CD4-positive, alpha-beta T cell (primary cell): ENCODE measurements at places on chromosomes 6 and 20.
A peak's percentile ranks its signal among the peaks of the same experiment; 100 is the strongest.

DNA sequence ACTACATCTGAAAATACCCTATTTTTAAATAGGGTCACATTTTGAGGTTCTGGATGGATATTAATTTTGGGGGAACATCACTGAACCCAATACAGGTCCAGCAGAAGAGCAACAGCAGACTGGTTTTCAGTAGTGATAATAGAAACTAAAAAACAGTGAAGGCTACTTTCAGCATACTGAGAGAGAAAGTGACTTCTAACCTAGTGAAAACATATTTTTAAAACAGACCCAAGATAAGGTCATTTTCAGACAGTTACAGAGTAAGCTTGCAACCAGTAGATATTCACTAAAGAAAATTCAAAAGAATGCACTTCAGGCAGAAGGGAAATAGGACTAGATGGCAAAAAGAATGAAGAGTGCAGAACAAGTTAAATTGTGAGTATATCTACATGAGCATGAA is 42.0 kb upstream of the TMEM244 start:
- no peak overlapping the region for H3K27ac ChIP-seq
- DNase-seq: no peak
- no peaks in the 10 kb centered on the region for H3K4me1 ChIP-seq
- no peaks in the 10 kb centered on the region for H3K36me3 ChIP-seq
- H3K4me3 ChIP-seq: no peak overlapping the region
- H3K27me3 ChIP-seq: no peaks in the 10 kb centered on the region

DNA sequence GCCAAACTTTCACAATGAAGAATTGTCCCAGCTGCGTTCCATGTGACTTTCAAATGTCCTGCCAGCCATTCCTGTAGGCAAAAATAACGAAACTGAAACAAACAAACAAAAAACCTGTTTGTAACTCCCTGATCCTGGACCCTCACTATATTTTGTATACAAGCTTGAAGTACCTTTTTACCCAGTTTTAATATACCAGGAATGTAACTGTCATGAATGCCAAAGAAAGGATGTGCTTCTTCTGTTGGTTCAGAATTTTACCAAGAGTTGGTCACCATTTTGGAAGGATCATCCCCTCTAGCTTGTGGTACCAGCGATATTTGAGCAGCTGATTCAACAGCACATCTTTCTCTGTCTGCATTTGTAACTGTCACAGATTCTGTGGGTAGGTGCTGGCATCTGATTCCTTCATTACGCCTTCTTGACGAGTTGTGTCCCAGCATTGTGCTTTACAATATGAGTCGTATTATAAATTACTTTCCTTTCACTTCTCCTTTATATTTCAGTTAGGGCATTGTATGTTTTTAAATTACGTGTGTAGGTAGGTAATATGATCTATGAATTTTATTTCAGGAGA is 93.9 kb downstream of the DLGAP4 start:
- no peak overlapping the region for H3K4me3 ChIP-seq
- no peaks in the 10 kb centered on the region for H3K4me1 ChIP-seq
- no peak overlapping the region for H3K27ac ChIP-seq
- H3K36me3 ChIP-seq: no peaks in the 10 kb centered on the region
- DNase-seq: no peak
- peaks cover 22% of the 10 kb centered on the region for H3K27me3 ChIP-seq

- no peaks in the 10 kb centered on the region for H3K36me3 ChIP-seq
- H3K4me1 ChIP-seq: no peaks in the 10 kb centered on the region
- H3K27me3 ChIP-seq: no peaks in the 10 kb centered on the region
Measured at GRCh38 chr20:13694420-13695150, 55.9 kb upstream of the TASP1 start.

DNA sequence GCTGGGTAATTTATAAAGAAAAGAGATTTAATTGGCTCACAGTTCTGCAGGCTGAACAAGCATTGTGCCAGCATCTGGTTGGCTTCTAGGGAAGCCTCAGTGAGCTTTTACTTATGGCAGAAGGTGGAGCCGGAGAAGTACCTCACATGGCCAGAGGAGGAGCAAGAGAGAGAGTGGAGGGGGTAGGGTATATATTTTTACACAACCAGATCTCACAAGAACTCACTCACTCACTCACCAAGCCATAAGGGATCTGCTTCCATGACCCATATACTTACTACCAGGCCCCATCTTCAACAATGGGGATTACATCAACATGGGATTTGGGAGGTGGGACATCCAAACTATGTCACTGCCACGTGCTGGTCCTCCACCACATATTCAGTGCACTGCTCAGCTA is 152.6 kb upstream of the PRND start:
- no peak overlapping the region for H3K27ac ChIP-seq
- H3K27me3 ChIP-seq: peaks cover 14% of the 10 kb centered on the region
- no peak for DNase-seq
- H3K4me3 ChIP-seq: no peak overlapping the region

GRCh38 chr20:38121741-38122140 is 43.3 kb downstream of the TGM2 start:
- no peak overlapping the region for H3K4me3 ChIP-seq
- H3K27ac ChIP-seq: no peak overlapping the region
- DNase-seq: no peak
- no peaks in the 10 kb centered on the region for H3K27me3 ChIP-seq
- no peaks in the 10 kb centered on the region for H3K36me3 ChIP-seq

- H3K27me3 ChIP-seq: no peaks in the 10 kb centered on the region
- no peak overlapping the region for H3K27ac ChIP-seq
- peaks cover 8% of the 10 kb centered on the region for H3K4me1 ChIP-seq
- peaks cover 6% of the 10 kb centered on the region for H3K36me3 ChIP-seq
Measured at GRCh38 chr6:41700463-41701347, 34.7 kb downstream of the TFEB start.

- no peaks in the 10 kb centered on the region for H3K36me3 ChIP-seq
- H3K4me3 ChIP-seq: no peak overlapping the region
- H3K4me1 ChIP-seq: no peaks in the 10 kb centered on the region
- H3K27me3 ChIP-seq: peaks cover 2% of the 10 kb centered on the region
Measured at GRCh38 chr6:132330759-132331158, 70.5 kb downstream of the MOXD1 start.

GRCh38 chr6:131795366-131795765 is 12.5 kb upstream of the ENPP1 start:
- H3K36me3 ChIP-seq: no peaks in the 10 kb centered on the region
- H3K4me3 ChIP-seq: no peak overlapping the region
- DNase-seq: no peak
- H3K27ac ChIP-seq: no peak overlapping the region
- H3K27me3 ChIP-seq: peaks cover 4% of the 10 kb centered on the region

GRCh38 chr6:150535151-150535804 is 64.4 kb upstream of the PLEKHG1 start:
- H3K36me3 ChIP-seq: no peaks in the 10 kb centered on the region
- no peaks in the 10 kb centered on the region for H3K4me1 ChIP-seq
- H3K27ac ChIP-seq: no peak overlapping the region
- H3K27me3 ChIP-seq: no peaks in the 10 kb centered on the region
- no peak overlapping the region for H3K4me3 ChIP-seq

- no peaks in the 10 kb centered on the region for H3K36me3 ChIP-seq
- DNase-seq: no peak
- no peaks in the 10 kb centered on the region for H3K4me1 ChIP-seq
- no peak overlapping the region for H3K4me3 ChIP-seq
- no peaks in the 10 kb centered on the region for H3K27me3 ChIP-seq
Measured at GRCh38 chr6:115064680-115065079, 721.9 kb upstream of the HS3ST5 start.

DNA sequence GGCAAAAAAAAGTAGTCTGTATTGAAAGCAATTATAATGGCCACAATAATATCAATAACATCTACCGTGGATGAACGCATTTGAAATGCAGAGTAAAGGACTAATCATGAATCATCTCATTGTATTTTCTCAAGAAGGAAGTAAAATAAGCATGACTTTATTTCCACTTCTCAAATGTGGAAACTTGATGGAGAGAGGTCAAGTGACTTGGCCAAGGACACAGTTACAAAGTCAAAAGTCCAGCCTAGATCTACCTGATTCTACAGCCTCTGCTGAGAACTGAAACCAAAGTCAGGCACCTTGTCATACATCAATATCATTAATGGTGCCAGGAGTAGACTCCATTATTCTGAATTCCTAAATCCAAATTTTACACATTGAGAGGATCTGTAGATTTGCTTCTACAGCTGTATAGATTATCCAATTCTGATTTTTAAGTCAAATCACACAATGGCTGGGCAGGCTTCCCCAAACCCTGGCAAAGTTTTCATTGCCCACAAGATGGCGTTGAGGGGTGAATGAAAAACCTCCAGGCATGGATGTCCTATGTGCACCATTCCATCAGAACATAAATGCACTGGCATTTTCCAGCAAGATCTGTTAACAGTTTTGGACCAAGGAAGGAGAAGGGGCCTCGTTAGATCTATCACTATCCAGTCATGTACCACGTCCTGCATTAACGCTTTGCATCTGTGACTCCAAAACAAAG is 423.1 kb downstream of the MAFB start:
- no peaks in the 10 kb centered on the region for H3K4me1 ChIP-seq
- H3K27me3 ChIP-seq: no peaks in the 10 kb centered on the region
- H3K27ac ChIP-seq: no peak overlapping the region
- DNase-seq: no peak

DNA sequence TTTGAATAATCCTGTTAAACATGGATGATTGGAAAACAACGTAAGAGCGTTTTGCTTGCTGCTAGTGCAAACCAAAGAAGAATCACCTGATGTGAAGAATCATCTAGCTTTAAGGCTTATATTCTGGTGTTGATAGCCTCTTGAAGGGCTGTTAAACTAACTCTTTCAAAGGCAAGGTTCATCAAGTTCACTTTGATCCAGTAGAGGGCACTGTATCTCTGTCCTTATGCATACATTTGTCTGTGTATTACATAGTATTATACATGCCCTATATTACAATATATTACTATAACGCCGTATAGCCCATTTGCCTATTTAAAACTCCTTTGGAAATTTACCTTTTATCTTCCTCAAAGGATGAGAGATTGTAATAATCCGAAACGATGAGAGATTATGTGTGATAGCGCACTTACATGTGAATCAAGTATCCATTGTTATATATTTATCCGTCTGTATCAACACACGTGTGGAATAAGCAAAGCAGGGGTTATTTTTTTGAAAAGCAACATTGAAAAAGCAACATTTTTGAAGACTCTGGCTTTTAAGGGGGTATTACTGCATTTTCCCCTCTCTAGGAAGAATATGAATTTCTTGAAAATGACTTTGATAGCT is 50.8 kb upstream of the NRN1 start:
- H3K4me3 ChIP-seq: no peak overlapping the region
- H3K4me1 ChIP-seq: no peaks in the 10 kb centered on the region
- H3K27ac ChIP-seq: no peak overlapping the region
- H3K36me3 ChIP-seq: no peaks in the 10 kb centered on the region

GRCh38 chr20:35615667-35616464 is at the start of gene SPAG4:
Gene SPAG4, plus strand, starts transcription at chr20:35615829. Its CDS starts 175 bp downstream, at chr20:35616004.
- DNase-seq: peak; percentile 100
- no peaks in the 10 kb centered on the region for H3K27me3 ChIP-seq
- peak within 1 kb of the TSS; percentile 97 for H3K27ac ChIP-seq
- H3K4me3 ChIP-seq: peak within 1 kb of the TSS; percentile 67
- H3K36me3 ChIP-seq: no peaks in the 10 kb centered on the region

DNA sequence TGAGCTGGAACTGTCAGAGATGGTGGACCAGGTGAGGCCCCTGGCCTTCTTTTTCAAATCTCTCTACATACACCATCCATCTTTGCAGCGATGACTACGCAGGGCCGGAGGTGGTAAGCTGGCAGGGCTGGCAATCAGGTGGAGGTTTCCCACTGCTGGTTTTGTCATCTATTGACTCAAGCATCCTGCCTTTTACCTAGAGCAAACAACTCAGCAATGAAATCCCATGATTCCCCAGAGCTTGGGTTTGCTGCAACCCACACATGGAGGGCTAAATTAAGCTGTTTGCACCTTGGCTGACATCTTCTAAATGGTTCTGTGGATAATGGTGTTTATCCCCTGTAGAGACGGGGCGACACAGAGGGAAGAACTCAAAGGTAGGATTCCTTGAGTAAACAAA is 170.2 kb downstream of the SCP2D1 start:
- no peaks in the 10 kb centered on the region for H3K27me3 ChIP-seq
- no peak overlapping the region for H3K4me3 ChIP-seq
- no peaks in the 10 kb centered on the region for H3K36me3 ChIP-seq
- H3K4me1 ChIP-seq: no peaks in the 10 kb centered on the region
- H3K27ac ChIP-seq: no peak overlapping the region

DNA sequence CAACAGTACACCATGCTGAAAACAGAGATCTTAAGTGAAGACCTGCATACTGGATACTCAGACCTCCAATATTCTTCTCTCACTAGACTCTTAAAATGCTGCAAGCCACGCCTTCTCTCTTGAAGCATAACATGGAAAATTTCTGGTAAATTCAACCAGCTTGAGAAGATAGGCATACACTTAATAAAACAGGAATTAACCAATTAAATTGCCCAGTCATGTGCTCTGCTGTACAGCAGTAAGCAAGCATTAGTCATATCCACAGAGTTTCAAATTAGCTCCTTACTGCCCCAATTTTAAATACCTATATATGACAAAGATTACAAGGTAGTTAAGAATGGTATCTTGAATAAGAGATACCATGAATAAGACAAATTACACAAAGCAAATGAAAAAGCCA is 53.8 kb downstream of the C6orf58 start:
- H3K4me3 ChIP-seq: no peak overlapping the region
- no peaks in the 10 kb centered on the region for H3K36me3 ChIP-seq
- no peak overlapping the region for H3K27ac ChIP-seq
- H3K27me3 ChIP-seq: no peaks in the 10 kb centered on the region
- no peak for DNase-seq

- H3K4me1 ChIP-seq: peaks cover 4% of the 10 kb centered on the region
- no peaks in the 10 kb centered on the region for H3K27me3 ChIP-seq
- H3K27ac ChIP-seq: no peak overlapping the region
- no peak for DNase-seq
- H3K4me3 ChIP-seq: no peak overlapping the region
Measured at GRCh38 chr6:26295691-26296555, 69.1 kb upstream of the BTN3A2 start.

DNA sequence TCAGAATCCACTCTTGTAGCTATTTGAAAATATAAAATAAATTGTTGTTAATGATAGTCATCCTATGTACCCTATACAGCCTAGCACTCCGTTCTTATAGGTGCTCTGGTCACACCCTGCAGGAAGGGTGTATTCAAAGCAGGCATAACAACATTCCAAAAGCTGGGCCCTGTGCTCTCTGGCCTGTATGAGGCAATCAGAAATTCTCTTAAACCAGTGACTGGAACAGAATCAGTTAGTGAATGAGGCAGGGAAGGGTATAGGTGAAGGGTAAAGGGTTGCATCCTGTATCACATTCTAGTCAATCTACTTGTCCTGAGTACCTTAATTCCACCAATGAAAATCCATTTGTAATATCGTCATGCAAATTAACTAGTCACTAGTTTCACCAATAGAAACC is 154.5 kb upstream of the ZNF217 start:
- no peaks in the 10 kb centered on the region for H3K27me3 ChIP-seq
- H3K27ac ChIP-seq: no peak overlapping the region
- H3K4me3 ChIP-seq: no peak overlapping the region
- H3K4me1 ChIP-seq: peaks cover 34% of the 10 kb centered on the region
- H3K36me3 ChIP-seq: no peaks in the 10 kb centered on the region

GRCh38 chr6:108966855-108967755 is 118.9 kb downstream of the ARMC2 start:
- no peak overlapping the region for H3K27ac ChIP-seq
- H3K36me3 ChIP-seq: no peaks in the 10 kb centered on the region
- H3K27me3 ChIP-seq: no peaks in the 10 kb centered on the region
- no peak overlapping the region for H3K4me3 ChIP-seq
- DNase-seq: no peak
- peaks cover 12% of the 10 kb centered on the region for H3K4me1 ChIP-seq
